ENCODE measurements at places on chromosomes 13 and 19. TPM values are rescaled to one million over a fixed set of nuclear protein-coding genes. Genes with fewer than 3 reads are reported as not detected.

The MUC16 gene
- polyA plus RNA-seq: not detected

The REX1BD gene
- 101 TPM for polyA plus RNA-seq

The ZNF135 gene
- polyA plus RNA-seq: 3.9 TPM

The IGSF23 gene
- 0.83 TPM for polyA plus RNA-seq

DNA sequence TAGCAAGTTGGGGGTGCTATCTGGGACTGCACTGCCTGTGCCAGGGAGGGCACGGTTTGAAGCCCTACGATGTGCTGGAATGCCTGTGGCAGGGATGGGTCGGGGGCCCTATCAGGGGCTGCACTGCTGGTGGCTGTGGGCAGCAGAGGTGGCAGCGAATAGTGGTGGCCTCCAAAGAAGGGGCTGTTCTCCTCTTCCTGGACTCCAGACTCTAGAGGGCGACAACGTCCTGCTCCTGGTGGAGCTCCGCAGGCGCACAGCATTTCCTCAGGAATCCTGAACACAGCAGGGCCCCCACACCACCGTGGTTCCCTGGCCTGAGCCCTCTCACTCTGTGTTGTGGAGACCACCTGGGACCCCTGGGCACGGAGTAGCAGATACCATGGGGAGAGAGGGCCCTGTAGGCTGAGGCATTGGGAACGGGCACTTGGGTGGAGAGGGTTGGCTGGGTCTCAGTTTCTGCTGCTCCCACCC is 145.6 kb downstream of the TNFRSF19 start:
- DNase-seq: no peak

DNA sequence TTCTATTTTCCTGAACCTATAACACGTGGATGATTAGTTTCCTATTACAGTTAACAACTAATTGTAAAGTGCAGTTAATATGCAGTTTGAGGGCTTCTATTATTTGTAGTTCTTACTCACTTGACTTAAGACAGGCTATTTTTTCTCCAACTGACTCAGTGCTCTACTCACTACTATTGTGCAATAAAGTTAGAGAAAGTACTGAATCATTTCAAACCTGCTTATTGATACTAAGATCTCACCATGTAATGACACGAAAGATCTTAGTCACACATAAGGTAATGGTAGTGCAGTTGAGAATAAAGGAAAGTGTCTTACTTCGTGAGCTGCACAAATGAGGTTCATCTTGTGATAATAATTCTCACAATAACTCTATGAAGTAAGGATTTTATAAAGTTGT is 22.8 kb upstream of the ITM2B start:
- DNase-seq: no peak

DNA sequence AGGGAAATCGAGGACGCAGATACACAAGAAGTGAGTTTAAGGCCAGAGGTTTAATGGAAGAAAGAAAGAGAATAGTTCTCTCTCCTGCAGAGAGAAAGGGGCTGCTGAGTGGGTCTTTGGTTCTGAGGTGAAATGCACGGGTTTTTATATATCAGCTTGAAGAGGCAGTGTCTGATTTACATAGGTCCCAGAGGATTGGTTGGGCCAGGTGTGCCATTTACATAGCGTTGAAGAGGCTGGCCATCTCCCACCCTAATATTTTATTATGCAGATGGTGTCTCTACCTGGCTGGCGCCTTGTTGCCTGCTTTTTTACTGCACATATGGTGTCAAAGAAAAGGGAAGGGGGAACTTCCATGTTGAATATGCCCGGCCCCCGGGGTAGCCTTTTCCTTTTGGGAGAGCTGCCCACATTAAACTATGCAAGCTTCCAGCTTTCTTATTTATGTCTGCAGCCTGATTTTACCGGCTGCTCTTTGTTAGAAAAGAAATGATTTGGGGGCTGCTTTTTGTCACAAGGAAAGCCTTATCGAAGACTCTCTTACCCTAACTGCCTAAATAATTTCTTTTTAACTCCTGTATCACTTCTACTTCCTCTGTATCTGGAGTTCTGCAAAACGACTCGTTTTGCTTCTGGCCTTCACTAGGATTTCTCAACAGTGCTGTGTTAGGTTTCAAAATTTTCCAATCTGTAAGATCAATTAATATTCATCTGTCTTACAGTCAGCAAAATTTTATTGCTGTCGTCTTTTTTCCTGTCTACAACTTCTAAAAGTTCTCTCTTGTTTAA is 268.5 kb downstream of the B3GLCT start:
- DNase-seq: no peak

DNA sequence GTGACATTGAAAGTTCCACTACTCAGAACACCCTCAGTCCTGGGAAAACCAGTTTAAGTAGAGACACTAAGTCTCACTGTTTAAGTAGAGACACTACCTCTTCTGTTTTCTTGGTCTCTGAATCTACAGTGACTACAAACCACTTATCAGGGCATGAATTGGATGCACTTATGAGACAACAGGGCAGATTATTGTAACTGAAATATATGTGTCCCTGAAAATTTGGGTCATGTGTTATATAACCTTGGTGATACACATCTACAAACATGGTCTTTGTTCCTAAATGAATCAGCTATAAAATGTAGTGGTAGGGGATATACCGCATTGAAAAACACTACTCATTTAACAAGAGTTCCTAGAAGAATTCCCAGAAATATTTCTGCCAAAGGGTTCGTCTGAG is 55.7 kb downstream of the SERP2 start:
- DNase-seq: no peak

- peak; percentile 52 for DNase-seq
Measured at GRCh38 chr19:55383279-55384130, 587 bp downstream of the TMEM238 start.

DNA sequence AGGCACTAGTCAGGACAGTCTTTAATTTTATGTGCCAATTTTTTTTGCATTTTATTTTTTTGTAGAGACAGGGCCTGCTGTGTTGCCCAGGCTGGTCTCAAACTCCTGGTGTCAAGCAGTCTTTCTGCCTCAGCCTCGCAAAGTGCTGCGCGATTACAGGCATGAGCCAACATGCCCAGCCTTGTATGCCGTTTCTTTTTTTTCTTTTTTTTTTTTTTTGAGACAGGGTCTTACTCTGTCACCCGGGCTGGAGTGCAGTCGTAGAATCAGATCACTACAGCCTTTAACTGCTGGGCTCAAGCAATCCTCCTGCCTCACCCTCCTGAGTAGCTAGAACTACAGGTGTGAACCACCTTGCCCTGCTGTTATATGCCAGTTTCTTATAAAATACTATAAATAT is 26.4 kb downstream of the BORA start:
- no peak for DNase-seq

GRCh38 chr13:75485286-75486062 is 3.5 kb upstream of the TBC1D4 start:
- DNase-seq: no peak

- no peak for DNase-seq
Measured at GRCh38 chr13:77397636-77398035, 70.7 kb upstream of the MYCBP2 start.

GRCh38 chr13:27354379-27354778 is 70.0 kb upstream of the GTF3A start:
- no peak for DNase-seq

DNA sequence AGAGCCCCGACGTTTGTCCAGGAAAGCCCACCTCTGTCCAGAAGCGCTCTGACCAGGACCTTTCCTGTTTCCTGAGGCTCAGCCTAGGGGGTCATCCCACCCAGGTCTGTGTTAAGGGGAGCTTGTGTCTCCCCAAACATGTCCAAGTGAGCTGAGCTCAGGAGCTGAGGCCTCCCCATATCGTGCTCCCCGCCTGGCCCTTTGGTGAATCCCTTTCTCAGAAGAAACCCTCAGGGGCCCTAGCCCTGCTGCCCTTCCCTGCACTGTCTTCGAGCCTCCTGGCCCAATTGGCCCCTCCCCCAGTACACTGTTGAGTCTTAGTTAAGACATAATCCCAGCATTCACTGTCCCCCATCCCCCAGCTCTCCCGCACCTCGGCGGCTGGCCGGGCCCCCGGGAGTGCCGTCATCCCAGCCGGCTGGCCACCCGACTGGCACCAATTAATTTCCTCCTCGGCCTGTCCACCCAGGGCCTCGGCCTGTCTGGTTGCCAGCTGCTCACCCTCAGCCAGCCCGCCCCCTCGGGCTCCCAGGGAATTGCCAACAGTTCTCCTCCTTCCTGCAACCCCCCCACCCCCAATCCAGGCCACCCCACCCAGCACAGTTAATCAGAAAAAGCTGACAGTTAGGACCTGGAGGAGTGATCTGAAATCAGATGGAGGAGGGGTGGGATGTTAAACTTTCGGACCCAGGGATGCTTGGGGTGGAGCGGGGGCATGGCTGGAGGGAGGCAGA is 13.6 kb downstream of the IER2 start:
- peak; percentile 80 for DNase-seq

- no peak for DNase-seq
Measured at GRCh38 chr13:111947026-111947810, 119.7 kb upstream of the SOX1 start.

DNA sequence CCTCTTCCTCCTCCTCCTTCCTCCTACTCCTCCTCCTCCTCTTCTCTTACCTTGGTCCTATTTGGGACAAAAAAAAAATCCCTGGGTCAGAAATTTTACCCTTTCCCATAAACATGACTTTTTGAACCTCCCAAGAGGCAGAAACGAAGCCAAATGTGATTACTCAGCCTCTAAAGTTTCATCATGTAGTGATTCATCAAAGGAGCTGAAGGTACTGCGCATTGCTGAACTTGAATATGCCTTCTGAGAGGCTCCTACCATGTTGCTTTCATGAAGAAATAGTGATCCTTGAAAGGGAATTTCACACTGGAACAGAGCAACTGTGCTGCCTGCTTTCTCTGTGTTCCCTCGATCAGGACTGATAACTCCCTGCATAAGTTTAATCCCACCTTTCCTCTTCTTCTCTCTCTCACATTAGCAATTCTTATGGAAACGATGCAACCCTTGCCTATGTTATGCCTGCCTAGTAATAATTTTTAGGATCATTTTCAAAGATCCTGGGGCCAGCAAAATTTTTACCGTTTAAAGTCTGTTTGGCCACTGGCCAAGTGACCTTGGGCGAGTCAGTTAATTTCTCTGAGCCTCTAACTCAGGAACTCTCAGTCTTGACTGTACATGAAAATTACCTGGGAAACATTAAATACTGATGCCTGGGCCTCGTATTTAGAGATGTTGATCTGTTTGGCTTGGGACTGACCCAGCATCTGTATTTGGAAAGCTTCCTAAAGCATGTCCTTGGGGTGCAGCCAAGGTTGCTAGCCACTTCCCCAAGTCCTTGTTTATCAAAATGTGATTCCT is 149.5 kb downstream of the DCT start:
- DNase-seq: no peak

- DNase-seq: no peak
Measured at GRCh38 chr13:107461751-107462150, 753.6 kb downstream of the LIG4 start.
